ENCODE measurements at places on chromosomes 11 and 22.

DNA sequence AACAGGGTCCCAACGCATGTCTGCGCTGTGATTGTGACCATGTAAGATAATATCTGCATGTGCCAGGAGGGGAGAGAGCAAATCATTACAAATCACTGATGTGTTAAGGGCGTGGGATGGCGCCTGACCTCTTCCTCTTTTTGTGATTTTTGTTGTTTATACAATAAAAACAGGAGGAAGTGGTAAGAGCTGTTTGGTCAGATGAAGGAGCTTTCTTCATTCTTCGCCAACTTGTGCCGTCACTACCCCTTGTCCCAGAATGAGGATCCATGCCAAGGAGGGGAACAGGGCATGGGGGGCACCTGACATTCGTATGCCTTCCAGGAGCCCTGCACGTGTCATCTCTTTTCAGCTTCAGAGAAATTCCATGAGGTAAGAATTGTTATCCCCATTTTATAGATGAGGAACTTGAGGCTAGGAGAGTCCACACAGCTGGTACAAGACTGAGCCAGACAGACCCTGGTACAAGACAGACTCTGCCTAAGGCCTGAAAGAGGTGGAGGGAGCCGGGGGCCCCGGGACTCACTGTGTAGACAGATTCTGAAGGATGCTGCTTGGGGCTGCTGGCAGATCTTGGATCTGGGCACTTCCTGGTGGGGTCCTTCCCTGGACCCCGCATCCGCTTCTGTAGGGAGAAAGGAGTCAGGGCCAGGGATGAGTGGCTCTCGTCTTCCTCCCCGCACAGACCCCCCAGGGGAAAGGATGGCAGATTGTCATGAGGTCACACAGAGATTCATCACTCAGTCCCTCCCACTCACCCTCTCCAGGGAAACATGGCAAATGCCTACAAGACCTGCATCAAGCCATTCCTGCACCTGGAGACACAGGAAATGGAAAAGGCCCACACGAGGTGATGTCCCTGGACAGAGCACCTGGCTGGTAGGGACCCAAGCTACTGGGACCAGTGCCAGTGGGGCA, 34.6 kb downstream of the NFAM1 start:
- DNase-seq = no peak

- no peak for DNase-seq
These were observed 23.2 kb downstream of the MS4A4A start for GRCh38 chr11:60303661-60304060.

GRCh38 chr11:60844870-60845221, 2.9 kb downstream of the CCDC86 start:
- no peak for DNase-seq

DNA sequence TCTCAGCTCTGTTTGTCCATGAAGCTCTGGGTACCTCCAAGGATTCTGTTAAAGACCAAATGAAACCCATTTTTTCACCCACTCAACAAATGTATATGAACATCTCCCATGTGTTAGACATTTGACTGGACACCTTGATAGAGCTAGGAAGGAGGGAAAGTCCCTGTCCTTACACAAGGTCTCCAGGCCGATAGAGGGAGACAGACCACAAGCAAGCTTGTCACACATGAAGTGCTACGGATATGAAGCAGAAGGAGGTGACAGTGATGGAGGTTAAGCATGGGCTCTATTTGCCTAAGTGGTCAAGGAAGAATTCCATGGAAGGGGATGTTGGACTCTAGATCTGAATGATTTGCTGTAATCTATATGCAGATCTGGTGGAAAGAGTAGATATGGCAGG, 138.5 kb downstream of the MYO18B start:
- no peak for DNase-seq

DNA sequence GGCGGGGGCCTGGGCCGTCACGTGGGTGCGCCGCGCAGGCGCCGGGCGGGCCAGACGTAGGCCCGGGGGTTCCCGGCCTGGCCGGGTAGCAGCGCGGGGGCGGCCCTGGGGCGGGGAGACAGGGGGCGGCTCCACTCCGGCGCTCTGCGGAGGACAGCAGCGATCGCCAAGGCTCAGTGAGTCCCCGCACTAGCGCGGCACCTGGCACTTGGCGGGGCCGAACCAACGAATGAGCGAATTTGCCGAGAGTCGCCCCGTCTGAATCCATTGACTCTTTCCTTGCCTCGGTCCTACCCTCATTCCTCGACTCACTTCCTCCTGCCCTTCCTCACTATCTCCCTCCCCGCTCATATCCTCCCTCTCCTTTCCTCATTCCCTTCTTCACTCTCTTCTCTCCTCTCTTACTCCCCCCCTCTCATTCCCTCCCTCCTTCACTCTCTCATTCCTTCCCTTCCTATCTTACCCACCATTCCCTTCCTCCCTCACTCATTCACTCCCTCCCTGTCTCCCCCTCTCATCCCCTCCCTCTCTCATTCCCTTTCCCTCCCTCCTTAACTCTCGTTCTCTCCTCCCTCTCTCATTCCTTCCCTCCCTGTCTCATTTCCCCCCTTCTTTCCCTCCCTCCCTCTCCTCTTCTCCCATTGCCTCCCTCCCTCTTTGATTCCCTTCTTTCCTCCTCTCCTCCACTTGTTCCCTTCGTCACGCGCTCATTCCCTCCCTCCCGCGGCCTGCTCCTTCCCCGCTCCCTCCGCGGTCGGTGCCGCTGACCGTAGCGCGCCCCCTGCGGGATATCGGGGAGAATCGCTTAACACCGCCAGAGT, 476 bp upstream of the KLHL22 start:
- DNase-seq = peak; percentile 89

- DNase-seq = no peak
These were observed 3.8 kb upstream of the CREB3L1 start for GRCh38 chr11:46273511-46274205.

DNA sequence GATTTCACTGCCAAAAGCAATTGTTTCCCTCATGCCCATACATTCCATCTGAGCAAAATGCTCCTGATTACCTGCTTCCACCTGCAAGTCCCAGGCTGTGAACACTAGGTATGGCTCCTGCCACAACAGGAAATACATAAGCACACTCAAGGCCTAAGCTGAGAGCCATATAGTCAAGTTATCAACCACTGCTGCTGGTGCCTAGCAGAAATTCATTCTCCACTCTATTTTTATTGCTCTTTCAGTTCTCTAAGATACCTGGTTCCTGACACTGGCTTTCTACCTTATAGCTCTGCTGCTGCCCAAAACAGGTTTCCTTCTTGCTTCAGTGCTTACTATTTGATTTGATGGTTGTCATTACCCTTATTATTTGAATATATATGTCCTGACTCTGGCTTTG, 31.6 kb downstream of the SLC36A4 start:
- DNase-seq = no peak

DNA sequence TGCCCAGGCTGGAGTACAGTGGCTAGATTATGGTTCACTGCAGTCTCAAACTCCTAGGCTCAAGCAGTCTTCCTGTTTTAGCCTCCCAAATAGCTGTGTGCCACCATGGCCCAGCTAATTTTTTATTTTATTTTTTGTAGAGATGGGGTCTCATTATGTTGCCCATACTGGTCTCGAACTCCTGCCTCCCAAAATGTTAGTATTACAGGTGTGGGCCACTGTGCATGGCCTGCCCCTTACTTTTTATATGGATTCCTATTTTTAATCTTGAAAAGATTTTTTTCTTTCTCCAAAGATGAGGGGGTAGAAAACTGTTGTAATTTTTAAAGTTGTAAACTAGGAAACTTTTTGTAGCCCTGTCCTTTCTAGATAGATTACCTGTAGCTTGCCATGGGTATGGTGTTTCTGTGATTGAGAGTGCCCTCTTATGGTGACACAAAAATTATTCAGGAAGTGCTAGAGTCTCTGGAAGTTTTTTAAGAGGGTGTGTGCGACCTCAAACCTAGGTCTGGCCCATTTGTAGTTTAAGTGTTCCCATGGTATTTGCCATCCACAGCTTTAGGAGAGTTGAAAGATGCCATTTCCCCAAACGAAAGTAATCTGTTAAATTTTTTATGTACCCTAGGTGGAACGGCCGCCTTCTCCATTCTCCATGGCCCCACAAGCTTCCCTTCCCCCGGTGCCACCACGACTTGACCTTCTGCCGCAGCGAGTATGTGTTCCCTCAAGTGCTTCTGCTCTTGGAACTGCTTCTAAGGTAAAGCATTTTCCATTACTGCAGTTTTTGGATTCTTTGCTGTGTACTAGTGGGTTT, 32.4 kb downstream of the MCAM start:
- DNase-seq = peak; percentile 20
